BE2C (cell line): ENCODE measurements at places on chromosomes 11 and 22.
A peak's percentile ranks its signal among the peaks of the same experiment; 100 is the strongest.

GRCh38 chr11:88345949-88346348, 8.4 kb upstream of the CTSC start:
- DNase-seq, result no peak

DNA sequence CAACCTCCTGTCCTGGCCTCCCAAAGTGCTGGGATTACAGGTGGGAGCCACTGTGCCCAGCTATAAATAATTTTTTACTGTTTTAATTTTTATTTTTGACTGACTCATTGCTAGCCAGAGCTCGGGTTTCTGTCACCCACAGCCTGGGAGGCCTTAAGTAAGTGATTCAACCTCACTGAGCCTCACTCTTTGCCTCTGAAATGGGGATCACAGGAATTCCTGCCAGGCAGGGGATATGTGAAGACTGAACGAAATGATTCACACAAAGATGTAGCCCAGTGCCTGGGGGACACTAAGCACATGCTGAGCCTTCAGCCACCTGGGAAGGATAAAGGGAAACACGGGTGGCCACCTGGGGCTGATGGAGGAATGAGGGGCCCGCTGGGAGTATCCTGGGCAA, 3.8 kb upstream of the LRRC74B start:
- DNase-seq, result no peak

DNA sequence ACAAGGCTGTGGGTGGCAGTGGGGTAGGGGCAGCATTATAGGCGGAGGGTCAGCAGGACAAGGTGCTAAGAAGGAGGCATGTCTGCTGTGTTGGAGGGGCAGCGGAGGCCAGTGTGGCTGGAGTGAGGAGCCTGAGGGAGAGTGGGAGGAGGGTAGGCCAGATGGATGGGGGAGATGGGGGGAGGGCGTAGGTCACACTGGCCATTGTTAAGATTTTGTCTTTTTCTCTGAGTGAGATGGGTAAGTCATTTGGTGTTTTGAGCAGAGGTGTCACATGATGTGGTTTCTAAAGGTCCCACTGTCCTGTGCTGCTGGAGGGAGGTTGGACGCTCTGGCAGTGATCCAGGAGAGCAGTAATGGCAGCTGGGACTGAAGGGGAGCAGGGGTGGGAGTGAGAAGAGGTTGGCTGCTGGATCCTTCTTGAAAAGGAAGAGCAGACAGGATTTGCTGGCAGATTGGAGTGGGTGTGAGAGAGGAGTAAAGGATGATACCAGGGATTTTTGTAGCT, 9.8 kb downstream of the PPP6R3 start:
- DNase-seq, result peak; percentile 62

DNA sequence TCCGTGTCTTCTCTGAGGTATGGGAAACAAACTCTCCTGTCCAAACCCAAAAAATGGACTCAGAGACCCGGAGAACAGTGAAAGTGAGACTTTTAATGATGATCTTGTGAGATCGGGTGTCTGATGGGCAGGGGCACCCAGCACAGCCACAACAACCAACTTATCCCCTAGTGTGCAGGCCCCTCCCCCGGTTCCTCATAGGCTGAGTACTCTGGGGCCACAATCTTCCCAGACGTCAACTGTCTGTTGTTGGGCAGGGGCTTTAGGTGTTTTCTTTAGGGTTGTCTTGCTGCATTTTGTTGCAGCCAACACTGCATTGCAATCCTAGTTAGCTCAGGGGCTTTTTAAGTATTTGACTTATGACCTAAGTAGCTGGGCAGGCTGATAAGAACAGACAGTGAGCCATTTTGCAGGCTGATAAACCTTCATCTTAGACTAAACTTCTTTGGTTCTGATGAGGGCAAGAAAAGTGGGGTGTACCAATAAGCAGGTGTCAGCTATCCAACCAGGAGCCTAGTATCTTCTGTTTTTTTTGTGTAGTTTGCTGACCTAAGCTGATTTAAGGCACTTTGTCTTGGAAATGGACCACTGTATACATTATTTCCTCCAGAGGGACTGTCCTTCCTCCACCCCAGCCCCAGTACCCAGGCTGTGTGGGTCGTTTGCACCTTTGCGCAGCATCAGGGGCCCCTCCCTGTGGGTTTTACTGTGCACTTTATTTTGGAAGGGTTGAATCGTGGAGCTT, 1323.6 kb downstream of the TBC1D22A start:
- no peak for DNase-seq

DNA sequence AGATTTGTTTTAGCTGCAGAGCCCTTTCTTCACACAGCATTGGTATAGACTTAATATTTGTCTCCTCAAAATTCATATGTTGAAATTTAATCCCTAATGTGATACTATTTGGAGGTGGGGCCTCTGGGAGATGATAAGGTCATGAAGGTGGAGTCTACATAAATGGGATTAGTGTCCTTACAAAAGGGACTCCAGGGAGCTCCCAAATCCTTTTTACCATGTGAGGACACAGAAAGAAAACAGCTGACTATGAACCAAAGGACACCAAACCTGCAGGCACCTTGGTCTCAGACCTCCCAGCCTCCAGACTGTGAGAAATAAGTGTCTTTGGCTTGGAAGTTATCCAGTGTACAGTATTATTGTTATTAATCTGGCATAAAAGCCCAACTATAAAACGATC, 10.2 kb downstream of the SLC35F2 start:
- no peak for DNase-seq

DNA sequence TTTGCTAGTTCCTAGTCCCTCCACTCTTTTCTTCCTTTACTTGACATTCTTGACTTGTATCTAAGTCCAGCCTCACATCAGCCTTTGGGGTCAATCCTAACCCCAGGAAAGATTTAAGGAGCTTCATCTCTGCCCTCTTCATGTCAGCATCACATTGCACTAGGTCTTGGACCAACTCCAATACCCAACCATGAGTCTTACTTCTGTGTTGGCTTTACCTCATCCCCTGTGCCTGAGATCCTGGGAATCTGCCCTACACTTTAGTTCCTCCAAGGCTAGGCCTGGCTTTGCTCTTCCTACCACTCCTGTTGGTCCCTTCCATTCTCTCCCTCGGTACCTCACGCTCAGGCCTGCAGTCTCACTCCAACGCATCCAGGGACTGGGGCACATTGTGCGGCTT, 117.0 kb downstream of the SLC1A2 start:
- no peak for DNase-seq

DNA sequence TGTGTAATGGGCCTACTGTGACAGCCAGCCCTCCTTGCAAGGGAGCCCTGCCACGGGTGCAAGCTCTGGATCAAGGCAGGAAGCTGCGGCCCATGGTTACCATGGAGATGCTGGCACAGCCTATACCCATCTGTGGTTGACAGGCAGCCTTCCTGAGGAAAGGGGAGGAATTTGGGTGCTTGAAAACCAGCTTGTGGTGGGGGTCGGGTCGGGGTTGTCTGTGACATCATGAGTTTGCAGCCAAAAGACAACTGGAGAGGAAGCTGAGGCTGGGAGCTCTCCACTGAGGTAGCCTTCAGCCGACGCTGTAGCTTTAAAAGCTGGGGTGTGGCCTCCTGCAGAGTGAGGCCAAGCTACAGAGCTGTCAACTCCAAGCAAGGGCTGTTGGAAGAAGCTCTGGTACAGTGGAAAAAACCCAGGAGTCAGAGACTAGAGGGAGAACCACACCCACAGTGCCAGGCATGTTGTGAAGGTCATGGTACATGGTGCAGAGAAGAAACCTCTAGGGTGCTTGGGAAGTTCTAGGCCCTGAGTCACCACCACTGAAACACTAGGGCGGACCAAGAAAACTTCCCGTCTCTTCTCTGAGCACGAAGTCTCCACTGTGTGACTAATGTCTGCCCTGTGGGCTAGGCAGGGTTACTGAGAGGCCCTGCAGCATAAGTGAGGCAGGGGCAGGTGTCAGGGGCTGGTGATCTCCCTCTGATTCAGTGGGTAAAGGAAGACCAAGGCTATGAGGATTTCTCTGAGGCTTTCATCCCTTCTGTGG, 10.8 kb upstream of the LDHA start:
- DNase-seq, result peak; percentile 49

GRCh38 chr11:10639350-10639749, 54.2 kb downstream of the IRAG1 start:
- DNase-seq, result no peak

GRCh38 chr22:36746375-36746970, 29.4 kb downstream of the IFT27 start:
- DNase-seq, result peak; percentile 2

- DNase-seq, result no peak
Measured at GRCh38 chr11:86793307-86793706, 7.0 kb upstream of the PRSS23 start.

DNA sequence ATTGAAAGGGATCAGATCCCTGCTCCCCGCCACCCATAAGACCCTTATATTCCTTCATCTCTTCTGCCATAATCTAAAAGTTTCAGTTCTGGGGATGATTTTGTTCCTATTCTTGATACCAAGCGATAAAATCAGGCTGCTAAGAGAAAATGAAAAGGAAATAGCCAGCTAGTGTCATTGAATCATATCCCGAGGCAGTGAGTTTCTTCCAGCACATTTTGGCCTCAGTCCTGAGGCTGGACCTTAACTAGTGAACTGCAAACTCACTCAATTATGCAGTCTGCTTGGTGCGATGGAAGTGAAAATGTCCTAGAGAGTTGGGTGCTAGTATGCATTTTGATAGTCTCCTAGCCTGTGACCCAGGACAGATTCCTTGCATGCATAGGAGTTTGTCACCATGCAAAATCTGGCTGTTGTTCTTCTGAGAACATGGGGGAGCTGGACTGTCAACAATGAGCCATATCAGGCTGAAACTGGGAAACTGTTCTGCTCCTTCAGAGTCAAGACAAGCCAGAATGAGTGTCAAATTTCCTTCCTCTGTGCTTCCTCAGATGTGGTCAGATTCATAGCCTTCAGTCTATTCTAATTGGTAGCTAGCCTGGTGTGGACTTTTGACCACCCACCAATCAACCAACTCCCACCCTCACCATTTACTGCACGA, 102.9 kb downstream of the CCDC81 start:
- no peak for DNase-seq

DNA sequence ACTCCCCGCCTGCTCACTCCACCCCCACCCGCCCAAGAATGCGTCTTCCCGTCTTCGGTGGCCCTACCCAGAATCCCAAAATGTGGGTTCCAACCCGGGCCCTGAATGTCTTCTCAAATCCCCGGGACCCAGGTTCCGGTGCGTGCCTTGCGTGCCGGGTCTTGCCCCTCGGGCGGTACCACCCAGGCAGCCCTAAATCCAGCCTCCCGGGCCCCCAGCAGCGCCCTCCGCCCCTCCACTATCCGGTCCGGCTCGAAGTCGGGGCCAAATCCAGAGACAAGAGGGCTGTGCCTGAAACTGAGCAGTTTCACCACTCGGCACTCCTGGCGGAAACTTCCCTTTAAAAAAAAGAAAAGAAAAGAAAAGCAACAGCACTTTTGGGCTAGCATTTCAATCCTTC, 16.3 kb upstream of the CCT8L2 start:
- DNase-seq, result no peak

GRCh38 chr11:20555783-20556182, 43.6 kb upstream of the SLC6A5 start:
- DNase-seq, result no peak

DNA sequence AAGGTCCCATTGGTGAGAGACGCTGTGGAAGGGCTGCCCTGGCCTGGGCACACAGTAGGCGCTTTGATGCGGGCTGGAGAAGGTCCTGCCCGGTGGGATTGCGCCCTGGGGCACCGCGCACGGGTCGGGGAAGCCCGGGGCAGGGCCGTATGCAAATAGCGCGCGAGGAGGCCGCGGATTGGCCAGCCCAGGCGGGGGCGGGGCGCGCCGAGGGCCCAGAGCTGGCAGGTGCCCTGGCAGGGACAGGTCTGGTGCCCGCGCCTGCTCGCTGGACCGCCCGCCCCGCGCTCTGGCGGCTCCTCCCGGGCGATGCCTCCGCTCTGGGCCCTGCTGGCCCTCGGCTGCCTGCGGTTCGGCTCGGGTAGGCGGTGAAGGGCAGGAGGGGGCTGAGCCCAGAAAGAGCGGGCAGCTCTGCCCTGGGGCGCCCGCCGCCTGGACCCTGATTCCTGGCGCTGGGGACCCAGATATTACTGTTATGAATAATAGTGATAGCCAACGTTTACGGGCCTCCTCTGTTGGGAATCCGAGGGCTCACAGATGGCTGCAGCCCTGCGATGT, at the start of gene UPK3A:
Gene UPK3A (plus strand): TSS at position 245 of the 558 bp plus-strand sequence. CDS start 65 bp downstream, at position 310.
- peak; percentile 83 for DNase-seq

DNA sequence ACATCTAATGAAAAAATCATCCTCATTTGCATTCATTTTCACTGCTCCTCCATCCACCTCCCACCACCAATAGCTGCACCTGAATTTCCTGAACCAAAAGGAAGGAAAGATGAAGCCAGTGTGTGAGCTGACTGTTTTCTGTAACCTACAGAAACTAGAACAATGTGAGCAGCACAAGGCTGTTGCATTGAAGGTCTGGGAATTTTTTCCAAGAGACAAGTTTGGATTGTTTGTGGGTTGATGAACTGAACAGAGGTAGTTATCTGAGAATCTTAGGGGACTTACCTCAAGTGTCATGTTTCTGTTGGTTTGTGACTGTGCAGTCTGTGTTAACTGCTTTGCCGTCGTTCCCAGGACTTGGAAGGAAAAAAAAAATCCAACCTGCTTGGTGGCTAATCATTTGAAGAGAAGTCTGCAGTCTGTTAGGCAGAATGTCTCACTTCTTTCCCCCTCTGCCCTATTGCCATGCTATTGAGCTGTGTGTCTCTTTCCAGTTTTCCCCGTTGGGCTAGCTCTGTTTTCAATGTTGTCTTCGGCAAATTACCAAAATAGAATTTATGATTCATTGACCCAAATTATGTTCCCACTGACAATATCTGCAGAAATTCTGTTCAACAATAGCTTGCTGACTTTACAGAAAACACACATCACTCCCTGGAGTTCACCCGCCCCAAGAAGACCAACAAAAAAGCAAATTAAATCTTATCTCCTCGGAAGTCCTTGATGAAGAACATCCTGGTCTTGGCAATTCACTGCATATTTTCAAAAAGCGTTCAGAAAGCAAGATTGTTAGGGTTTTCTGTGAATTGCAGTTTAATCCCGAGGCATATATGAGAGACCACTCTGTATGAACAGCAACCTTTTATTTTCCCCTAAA, 76.0 kb downstream of the SC5D start:
- no peak for DNase-seq

- DNase-seq, result no peak
Measured at GRCh38 chr22:19120829-19121630, 1.2 kb downstream of the DGCR2 start.

- no peak for DNase-seq
Measured at GRCh38 chr11:67435727-67436458, 1.6 kb downstream of the PTPRCAP start.

DNA sequence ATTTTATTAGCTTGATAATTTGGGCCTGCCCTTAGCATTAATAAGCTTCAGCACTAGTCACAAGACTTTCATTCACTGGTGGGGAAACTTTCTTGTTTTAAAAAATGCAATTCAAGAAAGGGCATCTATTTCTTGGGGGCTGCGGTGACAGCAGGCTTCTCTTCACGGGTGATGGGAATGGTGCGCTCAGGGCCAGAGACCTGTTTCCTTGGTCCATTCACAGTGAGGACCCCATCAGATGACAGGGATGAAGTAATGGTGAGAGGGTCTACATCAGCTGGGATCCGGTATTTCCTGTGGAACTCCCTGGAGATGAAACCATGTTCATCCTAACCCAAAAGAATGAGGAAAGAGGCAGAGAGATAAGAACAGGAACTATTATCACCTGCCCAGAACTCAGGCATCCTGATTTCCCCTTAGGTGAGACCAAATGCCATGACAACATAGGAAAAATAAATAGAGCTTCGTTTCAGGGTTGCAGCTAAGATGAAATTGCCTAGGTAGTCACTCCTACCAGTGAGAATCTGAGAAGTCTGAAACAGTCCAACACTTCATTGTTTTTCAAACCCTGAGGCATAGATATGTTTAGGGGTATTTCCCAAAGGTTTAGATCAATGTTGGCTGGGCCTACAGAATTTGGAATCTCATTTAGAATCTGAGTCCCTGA, 2.8 kb downstream of the CRYAB start:
- DNase-seq, result no peak
